ENCODE measurements at places on chromosomes 4 and X.

- no peak for DNase-seq
Measured at GRCh38 chr4:6855692-6856297, 53.8 kb upstream of the TBC1D14 start.

DNA sequence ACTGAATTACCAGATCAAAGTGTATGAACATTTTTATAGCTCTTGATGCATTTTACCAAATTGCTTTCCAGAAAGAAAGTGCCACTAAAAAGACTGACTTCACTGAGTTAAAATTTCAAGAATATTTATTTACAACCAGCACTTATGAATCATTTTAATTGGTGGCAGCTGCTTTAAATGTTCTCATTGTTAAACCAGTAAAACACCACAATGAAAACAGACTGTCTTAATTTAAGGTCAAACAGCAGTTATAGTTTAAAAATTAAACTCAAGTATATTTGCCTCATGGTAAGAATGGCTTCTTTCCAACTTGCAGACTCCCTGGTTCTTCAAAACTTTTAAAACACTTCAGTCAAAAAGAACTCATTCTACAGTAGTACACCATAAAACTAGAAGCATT lies 36.9 kb downstream of the AMMECR1 start:
- no peak for DNase-seq

- no peak for DNase-seq
Measured at GRCh38 chr4:99763635-99764101, 53.0 kb upstream of the DAPP1 start.

- no peak for DNase-seq
Measured at GRCh38 chr4:11196927-11197522, 231.7 kb downstream of the HS3ST1 start.

DNA sequence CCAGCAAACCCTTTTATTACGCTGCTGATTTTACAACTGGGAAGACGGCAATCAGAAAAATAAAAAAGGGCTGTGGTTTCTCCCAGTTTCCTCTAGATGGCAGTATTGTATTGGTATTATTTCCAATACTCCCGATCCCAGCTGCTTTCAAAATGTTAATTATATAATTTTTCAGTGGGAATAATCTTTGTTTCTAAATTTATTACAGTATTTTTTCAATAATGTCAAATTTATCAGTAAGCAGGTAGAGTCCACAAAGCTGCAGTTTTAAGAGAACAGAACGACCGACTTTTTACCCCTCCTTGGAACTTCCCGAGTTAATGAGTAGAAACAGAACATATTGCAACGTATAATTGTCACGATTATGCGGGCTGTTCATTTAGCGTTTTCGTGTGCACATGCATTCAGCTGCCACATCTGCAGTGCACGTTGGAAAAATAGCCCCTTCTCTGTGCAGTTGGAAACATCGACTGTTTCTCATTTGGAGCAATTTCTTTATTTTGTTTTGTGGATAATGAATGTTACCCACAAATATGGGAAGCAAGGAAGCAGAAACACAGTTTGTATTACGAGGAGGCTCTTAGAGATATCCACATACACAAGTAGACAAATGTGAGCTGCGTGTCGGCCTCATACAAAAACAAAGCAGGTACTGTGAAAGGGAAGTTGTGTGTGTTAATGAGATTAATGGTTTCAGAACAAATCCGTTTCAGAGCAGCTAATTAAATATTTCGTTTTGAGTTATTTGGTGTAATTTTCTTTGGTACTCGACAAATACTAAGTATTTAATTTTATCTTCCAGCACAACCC lies 188.0 kb downstream of the STIM2 start:
- DNase-seq = no peak

GRCh38 chrX:118554511-118554910 lies 58.9 kb downstream of the DOCK11 start:
- DNase-seq = no peak

- no peak for DNase-seq
Measured at GRCh38 chr4:44415251-44415650, 33.4 kb downstream of the KCTD8 start.

GRCh38 chrX:85561231-85561630 lies 181.8 kb upstream of the POF1B start:
- DNase-seq = no peak

GRCh38 chrX:70432936-70433847 lies 10.1 kb downstream of the GDPD2 start:
- DNase-seq = no peak

- no peak for DNase-seq
Measured at GRCh38 chr4:126123611-126124325, 809.0 kb downstream of the FAT4 start.

DNA sequence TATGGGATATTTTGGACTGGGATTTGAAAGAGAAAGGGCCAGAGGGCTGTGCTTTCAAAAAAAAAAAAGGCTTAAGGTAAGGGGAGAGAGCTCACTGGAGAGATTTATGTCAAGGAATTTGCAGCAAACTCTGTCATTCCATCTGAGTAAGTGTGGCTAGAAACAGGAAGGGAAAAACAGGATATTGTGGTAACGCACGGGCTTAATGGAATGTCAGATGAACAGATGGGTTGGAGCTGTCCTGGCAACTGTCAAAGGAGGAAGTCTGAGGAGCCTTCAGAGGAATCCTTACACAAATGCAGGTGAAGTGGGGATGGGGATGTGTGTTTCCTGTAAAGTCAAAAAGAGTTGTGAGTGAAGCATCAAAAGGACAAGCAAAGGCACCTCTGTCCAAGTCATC lies 15.1 kb upstream of the NKX3-2 start:
- DNase-seq = no peak

GRCh38 chrX:110133735-110134370 lies 130.9 kb downstream of the TMEM164 start:
- DNase-seq = no peak

DNA sequence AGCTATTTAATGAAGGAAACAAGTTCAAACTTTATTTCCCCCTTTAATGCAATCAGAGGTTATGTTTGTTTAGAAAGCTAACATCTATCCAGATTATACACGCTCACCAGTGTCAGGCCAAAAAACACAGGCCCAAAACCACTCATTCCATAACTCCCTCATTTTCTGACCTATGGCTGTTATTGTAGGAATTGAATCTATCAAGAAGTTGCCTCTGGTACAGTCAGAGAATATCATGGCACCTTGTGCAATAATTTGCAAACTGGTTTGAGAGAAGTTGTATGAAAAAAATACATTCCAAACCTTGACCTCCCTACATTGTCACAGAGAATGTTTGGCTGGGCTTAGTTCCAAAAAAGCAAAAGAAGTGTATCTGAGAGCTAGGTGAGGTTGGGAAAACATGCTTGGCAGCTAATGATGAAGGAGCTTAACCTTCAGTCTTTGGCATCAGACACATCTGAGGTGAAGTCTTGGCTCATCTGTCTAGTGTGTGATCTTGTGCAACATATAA lies 591.0 kb downstream of the ANKRD50 start:
- DNase-seq = no peak

DNA sequence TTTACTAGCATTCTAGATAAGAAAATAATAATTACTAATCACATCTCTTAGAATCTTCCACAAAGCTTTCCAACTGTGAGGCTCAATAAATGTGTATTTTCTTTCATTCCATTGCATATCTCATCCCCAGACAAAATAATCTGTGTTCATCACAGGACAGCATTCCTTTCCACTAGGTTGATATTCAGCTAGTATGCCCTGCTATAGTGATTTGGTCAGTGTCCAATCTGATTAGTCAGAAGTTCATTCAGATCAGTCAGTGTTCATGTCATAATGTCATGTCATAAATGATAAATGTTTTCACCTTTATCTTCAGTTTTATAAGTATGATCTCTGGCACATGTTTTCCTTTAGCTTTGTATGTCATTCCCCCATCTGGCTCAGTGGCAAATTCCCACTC lies 611.4 kb downstream of the KCTD8 start:
- no peak for DNase-seq

GRCh38 chr4:57351731-57352130 lies 241.5 kb upstream of the IGFBP7 start:
- DNase-seq = no peak

DNA sequence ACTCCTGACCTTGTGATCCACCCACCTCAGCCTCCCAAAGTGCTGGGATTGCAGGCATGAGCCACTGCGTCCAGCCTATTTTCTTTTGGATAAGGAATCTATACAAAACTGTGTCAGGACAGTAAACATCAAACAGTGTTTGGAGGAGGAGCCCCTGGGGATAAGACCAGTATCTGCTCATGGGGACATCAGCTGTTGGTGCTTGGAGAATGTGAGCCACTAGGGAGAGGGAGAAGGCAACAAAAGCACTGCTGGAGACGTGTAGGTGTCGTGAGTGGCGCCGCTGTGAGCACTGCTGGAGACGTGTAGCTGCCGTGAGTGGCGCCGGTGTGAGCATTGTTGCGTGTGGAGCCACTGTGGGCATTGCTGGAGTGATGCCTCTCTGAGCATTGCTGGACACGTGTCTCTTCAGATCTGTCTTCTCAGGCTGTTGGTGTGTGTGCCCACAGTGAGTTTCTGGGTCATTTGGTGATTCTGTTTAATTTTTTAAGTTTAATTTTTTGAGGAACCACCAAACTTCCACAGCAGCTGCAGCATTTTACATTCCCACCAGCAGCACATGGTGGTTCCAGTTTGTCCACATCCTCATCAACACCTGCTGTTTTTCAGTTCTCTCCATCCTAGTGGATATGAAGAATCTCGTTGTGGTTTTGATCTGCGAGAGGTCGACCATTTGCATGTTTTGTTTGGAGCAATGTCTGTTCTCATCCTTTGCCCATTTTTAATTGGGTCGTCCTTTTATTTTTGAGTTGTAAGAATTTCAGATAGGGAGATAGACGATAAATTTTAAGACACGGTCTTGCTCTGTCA lies 19.0 kb downstream of the DGKQ start:
- DNase-seq = peak; percentile 37

DNA sequence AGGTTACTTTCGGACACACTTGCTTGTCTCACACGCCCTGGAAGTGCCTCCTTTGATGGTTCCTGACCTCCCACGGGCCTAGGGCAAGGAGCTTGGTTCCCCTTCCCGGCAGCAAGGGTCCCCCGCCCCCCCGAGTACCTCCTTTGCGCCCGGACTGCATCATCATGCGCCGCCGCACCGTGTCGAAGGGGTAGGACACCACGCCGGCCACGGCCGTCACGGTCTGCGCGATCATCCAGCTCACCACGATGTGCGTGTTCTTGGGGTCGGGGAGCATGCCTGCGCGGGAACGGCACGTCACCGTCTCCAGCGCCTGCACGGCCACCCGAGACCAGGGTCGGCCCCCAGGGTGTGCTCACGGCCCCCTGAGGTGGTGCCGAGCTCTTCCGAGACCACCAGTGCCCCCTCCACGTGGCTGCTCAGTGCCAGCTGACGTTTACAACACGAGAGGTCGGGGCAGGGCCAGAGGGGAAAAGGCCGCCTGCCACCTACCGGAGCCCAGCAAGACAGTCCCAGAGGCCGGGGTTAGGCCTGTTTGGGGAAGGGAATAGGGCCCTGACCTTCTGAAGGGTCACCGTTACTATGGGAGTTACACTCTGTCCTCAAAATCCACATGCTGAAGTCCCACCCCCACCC lies 4.7 kb downstream of the SLC25A6 start:
- no peak for DNase-seq

- DNase-seq = no peak
Measured at GRCh38 chrX:150975655-150976390, 7.3 kb upstream of the HMGB3 start.

- no peak for DNase-seq
Measured at GRCh38 chr4:21384609-21385008, 564.0 kb downstream of the KCNIP4 start.

DNA sequence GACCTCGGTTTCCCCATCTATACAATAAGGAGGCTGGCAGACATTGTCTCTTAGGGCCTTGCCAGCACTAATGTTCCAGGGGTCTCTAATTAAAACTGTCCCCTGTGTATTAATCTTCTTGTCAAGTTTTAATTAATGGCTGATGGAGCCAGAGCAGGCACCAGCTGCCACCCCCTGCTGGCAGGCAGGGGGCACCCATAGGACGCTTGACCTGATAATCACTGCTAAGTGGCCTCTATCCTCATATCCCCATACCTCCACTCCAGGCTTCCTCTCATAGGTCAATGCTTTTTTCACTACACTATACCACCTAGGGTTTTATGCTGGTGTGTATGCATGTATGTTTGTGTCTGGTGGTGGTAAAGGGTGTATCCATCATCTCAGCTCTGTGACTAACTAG lies 89.4 kb downstream of the EFNB1 start:
- no peak for DNase-seq

DNA sequence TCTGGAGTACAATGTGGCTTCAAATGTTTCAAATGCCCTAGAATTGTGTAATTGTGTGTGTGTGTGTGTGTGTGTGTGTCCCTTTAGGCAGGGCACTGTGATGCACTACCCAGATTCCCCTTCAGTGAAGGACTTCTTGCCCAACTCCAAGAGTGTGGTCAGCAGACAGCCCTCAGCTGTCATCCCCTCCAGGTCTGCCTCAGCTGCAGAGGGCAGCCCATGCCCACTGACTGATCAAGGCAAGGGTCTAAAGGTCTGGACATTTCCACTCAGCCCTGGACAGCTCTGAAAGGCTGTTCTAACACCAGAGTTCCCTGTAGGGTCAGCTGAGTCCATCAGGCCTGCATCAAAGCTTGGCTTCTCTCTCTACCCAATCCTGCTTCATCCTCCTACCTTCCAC lies 83.9 kb upstream of the USP9X start:
- DNase-seq = no peak

GRCh38 chr4:6932918-6933317 lies 23.3 kb downstream of the TBC1D14 start:
- DNase-seq = no peak

- no peak for DNase-seq
Measured at GRCh38 chr4:845836-846251, 19.9 kb upstream of the CPLX1 start.

GRCh38 chr4:126719852-126720251 lies 912.9 kb upstream of the INTU start:
- no peak for DNase-seq

DNA sequence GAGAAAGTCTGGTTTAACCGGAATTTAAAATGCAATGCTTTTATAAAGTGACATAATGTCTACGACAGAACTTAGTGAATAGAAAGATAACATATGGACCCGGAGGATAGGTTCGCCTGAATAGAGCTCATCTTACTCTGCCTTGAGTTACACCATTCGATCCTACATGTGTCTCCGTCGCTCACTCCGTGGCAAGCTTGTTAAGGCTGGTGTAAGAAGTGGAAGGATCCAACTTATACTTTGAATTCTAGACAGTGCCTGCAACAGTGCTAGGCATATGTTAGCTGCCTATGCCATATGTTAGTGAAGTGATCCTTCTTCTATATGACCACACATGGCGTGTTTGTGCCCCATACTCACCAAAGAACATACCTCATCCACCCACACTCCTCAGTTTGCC lies 50.9 kb downstream of the SEL1L3 start:
- DNase-seq = no peak

- DNase-seq = no peak
Measured at GRCh38 chr4:102216666-102217065, 128.6 kb downstream of the SLC39A8 start.

DNA sequence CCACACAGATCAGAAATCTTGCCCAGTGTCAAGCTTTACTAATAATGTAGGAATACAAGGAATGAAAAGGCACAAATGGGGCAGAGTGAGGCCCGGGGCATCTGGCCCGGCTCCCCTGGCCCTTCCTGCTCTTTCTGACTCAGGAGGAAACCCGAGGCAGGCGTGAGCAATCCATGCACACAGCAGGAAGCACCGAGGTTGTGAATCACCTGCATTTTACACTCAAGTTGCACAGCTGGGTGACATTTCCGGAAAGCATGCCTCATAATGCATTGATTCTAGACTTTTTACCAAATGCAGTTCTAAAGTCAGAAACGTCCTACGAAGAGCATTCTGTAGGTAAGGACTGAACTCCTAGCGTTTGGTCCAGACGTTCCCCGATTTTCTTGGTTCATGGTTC lies 38.9 kb downstream of the PRIMPOL start:
- no peak for DNase-seq

- no peak for DNase-seq
Measured at GRCh38 chrX:48945517-48946348, 11.7 kb downstream of the OTUD5 start.
